ENCODE measurements at places on chromosomes 1 and 21.

GRCh38 chr1:36966242-36966641 lies 68.1 kb downstream of the GRIK3 start:
- DNase-seq, result peak; percentile 78

GRCh38 chr1:239386453-239387303 lies at the start of gene CHRM3:
Gene CHRM3 (plus strand): TSS chr1:239386568. CDS start chr1:239907452, 520,884 bp downstream.
- peak; percentile 77 for DNase-seq

GRCh38 chr1:119366424-119366823 lies 2.2 kb upstream of the HAO2 start:
- DNase-seq, result no peak

GRCh38 chr1:152630596-152630995 lies 7.7 kb upstream of the LCE3A start:
- no peak for DNase-seq

DNA sequence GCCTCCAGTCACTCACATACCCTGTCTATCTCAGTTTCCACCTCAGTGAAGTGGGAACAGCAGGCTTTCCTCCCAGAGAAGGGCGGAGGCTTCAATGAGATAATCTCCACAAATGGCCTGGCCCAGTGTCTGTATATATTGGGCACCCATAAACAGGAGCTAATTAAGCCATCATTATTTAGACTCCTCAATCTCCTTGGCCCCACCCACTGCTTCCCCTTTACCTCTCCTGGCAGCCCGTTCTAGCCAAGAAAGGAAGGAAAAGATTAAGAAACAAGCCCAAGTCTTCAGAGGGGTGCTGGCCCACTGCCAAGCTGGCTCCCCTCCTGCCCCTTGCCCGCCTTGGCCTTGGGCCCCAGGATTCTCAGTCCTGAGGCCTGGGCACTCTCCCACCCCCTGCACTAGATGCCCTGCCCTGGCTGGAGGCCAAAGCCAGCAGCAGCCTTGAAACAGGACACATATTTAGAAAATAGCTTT lies 15.9 kb upstream of the EPB41 start:
- DNase-seq, result no peak

DNA sequence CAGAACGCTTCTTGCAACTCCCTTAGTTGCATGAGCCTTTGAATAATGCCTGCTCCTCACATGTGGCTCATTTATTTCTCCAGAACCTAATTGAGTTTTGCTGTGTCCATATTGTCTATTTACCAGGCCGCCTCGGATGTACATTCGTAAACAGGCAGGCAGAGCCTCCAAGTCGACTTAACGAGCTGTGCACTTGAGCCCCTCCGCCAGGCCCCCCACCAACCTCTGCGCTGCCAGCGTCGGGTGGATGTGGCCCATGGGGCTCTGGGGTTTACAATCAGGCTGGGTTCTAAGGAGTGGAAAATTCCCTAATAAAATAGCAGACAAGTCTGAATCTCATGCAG lies 106.1 kb downstream of the NPHP4 start:
- DNase-seq, result no peak

All from iPS-NIHi11 (cell line).